ENCODE measurements at places on chromosomes 16 and 17. TPM values are rescaled to one million over a fixed set of nuclear protein-coding genes. Genes with fewer than 3 reads are reported as not detected.

NEUROD2 gene
- total RNA-seq = not detected

GRCh38 chr16:68450741-68451255, 2.5 kb upstream of the SMPD3 start:
- DNase-seq = no peak

DNA sequence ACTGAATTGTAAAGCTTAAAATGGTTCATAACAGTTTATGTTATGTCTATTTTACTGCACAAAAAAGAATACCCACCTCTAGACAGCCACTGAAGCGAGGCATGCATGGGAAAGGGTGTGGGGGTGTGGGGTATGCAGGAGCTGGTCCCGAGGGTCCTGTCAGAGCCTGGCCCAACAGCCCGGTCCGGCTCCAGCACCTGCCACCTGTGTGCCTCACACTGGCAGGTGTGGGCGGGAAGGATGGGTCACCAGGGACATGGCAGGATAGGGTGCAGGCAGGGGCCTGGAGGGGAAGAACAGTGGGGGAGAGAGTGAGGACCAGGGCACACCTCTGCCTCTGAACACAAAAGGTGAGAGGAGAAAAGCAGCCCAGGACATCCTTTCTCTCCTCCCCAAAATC, 22.8 kb upstream of the RASD1 start:
- DNase-seq = no peak

DNA sequence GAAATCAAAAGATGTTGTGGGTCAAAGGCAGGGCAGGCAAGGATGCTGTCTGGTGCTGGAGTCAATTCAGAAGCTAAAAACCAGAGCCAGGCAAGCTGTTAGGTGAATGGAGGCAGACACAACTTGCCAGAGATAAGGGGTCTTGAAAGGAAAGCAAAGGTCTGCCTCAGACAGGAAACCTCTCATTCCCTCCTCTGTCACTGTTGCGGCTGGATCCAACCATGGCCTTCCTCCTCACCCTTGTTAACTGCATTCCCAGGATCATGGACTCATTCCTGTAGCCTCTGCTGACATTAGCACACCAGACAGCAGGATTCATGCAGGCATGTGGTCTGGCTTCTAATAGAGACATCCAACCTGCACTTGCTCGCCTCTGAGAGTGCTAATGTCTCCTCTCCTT, 186.7 kb upstream of the HS3ST3A1 start:
- DNase-seq = no peak

DNA sequence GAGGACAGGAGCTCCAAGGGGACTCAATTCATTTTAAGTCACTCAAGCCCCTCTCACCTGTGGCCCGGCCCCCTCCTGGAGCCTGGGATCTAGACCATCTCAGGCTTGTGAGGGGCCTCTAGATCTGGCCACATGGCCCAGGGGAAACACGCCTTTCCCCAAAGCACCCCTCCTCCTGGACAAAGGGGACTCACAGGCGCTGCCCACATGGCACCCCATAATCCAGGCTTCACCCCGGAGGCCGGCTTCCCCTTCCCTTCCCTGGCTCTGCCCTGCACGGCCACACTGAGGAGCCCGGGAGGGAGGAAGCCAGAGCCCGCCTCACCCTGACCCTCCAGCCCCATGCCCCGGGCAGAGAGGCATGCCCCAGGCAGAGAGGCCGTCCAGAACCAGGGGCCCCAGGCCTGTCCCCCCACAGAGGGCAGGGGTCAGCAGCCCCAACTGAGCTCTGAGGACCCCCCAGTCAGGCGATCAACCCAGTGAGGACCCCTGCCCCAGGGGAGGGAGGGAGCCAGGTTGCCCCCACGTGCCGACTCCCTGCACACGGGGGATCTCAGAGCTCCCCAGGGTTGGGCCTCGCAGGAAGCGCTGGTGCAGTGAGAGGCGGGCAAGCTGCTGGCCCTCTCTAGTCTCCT, 10.9 kb downstream of the HS3ST6 start:
- no peak for DNase-seq

VTN gene
- 0.42 TPM for total RNA-seq

DNA sequence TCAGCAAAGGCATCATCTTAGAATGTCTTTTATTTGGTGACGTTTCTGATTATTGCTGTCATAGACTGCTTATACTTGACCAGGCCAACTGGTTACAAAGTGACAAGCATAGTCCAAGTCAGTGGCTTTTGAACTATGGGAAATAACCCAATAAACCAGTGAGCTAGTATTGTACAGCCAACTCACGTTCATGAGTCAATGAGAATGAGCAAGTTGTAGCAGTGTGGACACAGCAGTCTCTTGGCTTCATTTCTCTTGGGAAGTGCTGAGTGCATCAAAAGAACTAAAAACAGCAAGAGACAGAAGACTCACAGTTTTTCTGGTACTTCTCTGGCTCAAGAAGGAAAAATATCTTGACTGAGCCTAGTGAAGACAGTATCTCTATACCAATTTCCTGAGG, 36.9 kb upstream of the CRISPLD2 start:
- DNase-seq = no peak

DNA sequence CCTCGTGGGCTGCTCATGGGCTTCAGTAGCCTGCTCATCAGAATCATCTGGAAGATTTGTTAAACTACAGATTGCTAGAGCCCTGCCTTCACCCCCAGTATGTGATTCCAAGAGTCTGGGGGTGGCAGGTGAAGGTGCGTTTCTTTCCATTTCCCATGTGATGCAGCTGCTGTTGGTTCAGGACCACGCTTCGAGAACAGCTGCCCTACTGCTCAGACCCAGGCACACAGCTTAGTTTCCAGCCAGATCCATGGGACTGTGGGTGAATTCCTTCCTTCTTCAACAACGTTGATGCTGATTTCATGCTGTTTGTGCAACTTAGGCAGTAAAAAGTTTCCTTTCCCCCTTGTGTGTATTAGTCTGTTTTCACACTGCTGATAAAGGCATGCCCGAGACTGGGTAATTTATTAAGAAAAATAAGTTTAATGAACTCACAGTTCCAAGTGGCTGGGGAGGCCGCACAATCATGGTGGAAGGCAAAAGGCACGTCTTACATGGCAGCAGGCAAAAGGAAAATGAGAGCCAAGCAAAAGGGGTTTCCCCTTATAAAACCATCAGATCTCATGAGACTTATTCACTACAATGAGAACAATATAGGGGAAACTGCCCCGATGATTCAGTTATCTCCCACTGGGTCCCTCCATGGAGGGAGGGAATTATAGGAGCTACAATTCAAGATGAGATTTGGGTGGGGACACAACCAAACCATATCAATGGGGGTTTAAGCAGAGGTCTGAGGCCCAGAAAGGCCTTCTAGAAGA, 159.2 kb downstream of the XYLT1 start:
- no peak for DNase-seq

ARL5C gene
- total RNA-seq = not detected

PRSS27 gene
- total RNA-seq = 1.6 TPM

DNA sequence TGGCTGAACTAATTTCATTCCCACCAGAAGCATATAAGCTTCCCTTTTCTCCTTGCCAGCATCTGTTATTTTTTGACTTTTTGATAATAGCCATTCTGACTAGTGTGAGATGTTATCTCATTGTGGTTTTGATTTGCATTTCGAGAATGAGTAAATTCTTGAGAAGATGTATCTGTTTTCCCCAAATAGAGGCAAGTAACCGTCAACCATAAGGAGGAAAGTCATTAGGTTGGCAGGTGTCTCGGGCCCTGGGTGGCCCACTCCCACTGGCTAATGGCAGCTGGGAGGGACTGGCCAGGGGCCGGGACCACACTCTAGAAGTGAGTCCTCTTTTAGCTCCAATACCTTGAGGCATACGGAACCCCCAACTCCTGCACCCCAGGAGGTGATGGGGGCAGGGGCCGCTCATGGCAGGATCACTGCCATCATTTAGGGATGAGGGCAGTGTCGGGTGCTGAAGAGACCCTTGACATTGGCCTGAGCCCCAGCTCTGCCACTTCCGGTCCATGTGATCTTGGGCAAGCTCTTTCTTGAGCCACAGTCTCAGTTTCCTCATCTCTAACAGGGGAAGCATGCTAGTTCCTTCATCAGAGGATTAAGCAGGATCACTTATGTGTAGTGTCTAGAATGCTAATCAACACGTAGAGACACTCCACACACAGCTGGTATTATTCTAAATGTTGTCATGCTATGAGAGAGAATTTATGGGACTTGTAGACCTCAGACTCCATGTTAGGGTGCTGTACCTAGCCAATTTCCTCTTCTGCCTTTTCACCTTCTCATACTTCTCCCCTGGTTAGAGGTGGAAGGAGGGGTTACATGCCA, 44.3 kb downstream of the RGS9 start:
- no peak for DNase-seq

ETV4 gene
- total RNA-seq = 6.9 TPM

DNA sequence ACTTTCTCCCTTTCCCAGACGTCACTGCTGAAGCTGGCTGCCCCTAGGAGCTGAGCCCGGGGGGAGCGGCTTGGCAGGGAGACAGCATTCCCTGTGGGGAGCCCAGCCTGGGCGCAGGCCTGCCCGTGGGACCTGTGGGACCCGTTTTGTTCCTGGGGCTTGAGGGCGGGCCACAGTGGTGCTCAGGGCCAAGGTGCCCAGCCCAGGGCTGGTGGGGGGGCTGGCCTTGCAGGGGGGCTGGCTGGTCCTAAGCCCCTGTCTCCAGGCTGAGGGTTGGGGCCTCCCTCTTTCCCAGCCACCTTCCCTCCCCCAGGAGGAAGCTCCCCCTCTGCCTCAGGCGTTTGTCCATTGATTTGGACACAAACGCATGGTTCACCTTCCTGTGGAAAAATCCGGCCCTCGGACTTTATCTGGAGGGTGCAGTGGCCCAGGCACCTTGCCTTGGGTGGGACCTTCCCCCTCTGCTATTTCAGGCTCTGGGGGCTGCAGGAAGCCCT, 4.4 kb downstream of the NHERF2 start:
- no peak for DNase-seq

COX6A2 gene
- total RNA-seq = not detected

DNA sequence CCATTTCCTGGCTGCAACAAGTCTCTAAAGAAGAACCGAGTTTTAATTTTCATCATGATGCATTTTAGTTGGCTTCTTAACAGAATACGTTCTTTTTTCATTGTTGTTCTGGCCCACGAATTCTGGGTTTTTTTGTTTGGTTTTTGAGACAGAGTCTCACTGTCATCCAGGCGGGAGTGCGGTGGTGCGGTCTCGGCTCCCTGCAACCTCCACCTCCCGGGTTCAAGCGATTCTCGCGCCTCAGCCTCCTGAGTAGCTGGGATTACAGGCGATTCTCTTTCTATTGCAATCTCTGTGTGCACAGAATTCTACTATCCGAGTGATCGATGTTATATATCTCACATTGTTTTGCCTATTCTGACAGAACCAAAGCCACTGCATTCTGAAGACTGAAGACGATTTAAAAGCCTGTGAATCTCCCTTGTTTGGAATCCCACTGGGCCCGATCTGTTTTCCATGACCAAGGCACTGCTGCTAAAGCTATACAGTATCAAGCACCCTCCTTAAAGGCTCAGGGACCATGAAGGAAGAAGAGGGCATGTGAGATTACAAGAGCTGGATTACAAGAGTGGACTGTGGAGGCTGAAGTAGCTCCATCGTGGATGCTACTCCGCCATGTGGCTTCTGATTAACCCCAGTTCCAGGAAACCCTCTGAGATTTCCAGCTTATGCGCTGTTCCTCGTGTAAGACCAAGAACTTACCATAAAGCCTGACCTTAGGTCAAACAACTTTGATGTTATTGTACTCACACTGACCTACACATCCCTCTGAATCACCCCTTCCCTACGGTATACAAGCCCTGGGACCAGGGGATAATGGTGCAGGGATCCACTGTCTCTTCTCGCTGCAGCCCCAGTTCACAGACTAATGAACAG, 44.3 kb downstream of the ADCY9 start:
- DNase-seq = no peak

MYCBPAP gene
- 0.42 TPM for total RNA-seq

DNA sequence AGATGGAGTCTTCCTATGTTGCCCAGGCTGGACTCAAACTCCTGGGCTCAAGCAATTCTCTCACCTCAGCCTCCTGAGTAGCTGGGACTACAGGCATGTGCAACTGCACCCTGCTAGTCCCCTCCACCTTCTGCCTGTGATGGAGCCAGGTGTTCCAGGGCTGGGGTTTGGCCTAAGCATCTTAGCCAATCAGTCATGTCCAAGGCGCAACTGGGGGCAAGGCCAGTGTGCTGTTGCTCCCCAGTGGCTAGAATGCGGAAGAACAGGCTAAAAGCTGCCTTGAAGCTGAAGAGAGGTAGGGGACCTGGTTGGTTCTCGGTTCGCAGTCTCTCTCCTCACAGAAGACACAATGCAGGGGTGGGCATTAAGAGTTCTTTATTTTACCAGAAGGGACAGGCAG, 18.6 kb downstream of the FLOT2 start:
- DNase-seq = no peak

- no peak for DNase-seq
Observed at GRCh38 chr17:42453439-42453838, 5.2 kb upstream of the ATP6V0A1 start.

DNA sequence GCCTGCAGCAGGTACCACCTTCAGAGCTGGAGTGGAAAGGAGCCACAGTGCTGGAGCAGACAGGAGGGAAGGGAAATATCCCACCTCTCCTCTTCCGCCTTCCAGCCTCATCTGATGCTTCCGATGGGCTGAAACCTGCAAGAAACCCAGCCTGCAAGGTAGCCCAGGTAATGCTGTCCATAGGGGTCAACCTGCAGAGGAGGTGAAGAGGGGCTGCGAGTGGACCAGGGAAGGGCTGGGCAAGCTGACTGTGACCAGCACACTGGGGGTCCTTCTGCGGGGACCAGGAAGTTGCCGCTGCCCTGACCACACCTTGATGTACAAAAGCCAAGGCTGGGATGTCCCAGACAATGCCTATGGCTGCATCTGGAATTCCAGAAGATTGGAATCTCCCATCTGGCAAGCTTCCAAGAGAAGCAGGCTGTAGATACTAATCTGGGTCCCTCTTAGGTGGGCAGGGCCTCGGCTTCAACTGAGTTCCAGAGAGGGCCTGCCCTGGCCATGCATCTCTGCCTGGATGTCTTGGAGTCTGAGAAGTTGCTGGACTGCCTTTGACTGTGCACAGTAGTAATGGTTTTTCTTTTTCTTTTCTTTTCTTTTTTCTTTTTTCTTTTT, 5.8 kb downstream of the FOXL1 start:
- no peak for DNase-seq

- DNase-seq = no peak
Observed at GRCh38 chr17:33487187-33487879, 194.2 kb upstream of the ASIC2 start.

DNA sequence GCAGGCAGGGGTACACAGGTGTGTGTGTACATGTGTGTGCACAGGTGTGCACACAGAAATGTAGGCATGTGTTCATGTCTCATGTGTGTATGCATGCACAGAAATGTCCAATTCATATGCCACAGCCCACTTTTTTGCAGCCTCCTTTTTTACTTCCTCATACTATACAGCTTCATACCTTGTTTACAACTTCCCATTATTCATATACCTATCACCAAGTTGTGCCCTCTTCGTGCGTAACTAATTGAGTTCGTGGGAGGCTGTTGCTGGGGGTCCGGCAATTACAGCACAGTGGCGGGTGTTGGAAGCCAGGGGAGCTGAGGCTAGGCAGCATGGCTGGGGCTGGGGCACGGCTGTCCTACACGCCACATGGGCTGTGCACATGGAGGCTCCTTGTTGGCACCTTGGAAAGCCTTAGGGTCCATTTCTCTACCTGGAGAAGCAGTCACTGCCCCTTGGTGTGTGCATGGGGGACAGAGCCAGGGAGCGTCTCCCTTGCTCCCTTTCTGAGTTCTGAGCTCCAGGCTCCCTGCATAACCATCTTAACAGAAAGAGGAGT, 266.7 kb downstream of the ENGASE start:
- no peak for DNase-seq

NACA2 gene
- not detected for total RNA-seq

Measured in suprapubic skin (tissue), 4 donors.